Smooth muscle cell of the pulmonary artery (primary cell): ENCODE measurements at places on chromosomes 7 and 10. TPM values are rescaled to one million over a fixed set of nuclear protein-coding genes. Genes with fewer than 3 reads are reported as not detected.

The SPAG6 gene
- not detected in 2 replicates for total RNA-seq

The MYO3A gene
- not detected in 2 replicates for total RNA-seq

The SCD gene
- total RNA-seq = 181 and 458 TPM in 2 replicates

The CRPPA gene
- total RNA-seq = 1.4 and 2.4 TPM in 2 replicates

The BICC1 gene
- 78.2 and 124 TPM in 2 replicates for total RNA-seq

The GPRIN2 gene
- total RNA-seq = 0.07 TPM in 1 of 2 replicates, not detected in the other

The ZPBP gene
- total RNA-seq = not detected in 2 replicates

The WDFY4 gene
- not detected in 2 replicates for total RNA-seq

The HABP2 gene
- not detected in 2 replicates for total RNA-seq

The PNLIPRP1 gene
- total RNA-seq = not detected in 2 replicates

The GIMAP5 gene
- not detected in 2 replicates for total RNA-seq

The PTN gene
- 9.0 and 13.2 TPM in 2 replicates for total RNA-seq

The ESYT2 gene
- total RNA-seq = 139 and 166 TPM in 2 replicates

The MOGAT3 gene
- not detected in 2 replicates for total RNA-seq

The SNX13 gene
- total RNA-seq = 36.4 and 43.7 TPM in 2 replicates

The C10orf62 gene
- total RNA-seq = 0.13 TPM in 1 of 2 replicates, not detected in the other
